ENCODE measurements at places on chromosomes 7 and 10. TPM values are rescaled to one million over a fixed set of nuclear protein-coding genes. Genes with fewer than 3 reads are reported as not detected.

SLK gene
- polyA plus RNA-seq = 8.6 TPM

CDNF gene
- polyA plus RNA-seq = not detected

SKIDA1 gene
- not detected for polyA plus RNA-seq

HERC4 gene
- 9.6 TPM for polyA plus RNA-seq

DNA sequence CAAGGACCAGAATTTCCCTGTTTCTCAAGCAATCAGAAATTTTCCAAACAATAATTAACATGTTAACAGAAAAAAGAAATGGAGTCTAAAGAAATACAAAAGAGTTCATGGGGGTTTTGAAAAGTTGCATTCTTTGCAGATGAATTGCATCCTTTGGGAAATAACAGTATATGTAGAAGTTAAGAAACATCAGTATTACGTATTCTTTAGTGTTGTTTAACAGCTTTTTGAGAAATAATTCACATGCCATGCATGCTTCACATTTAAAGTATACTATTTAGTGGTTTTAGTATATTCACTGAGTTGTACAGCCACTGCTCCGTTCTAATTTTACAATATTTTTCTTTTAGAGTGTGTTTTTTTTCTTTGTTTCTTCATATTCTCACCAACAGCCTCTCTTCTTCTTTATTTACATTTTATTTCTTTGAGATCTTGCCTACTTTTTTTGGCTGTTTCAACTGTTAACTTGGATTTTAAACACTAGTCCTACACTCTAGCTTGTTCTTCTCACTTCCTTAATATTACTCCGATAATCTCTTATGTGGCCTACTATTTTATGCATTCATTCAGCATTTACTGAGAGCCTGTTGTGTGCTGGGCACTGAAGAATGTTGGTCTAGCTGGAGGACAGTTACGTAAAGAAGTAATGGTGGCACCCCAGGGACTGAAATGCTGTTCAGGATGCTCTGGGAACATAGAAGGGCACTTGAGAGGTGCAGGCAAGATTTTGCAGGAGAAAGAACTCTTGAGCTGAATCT is 330.1 kb downstream of the EXOC4 start:
- H3K27ac ChIP-seq = no peak overlapping the region
- H3K27me3 ChIP-seq = no peaks in the 10 kb centered on the region
- peaks cover 16% of the 10 kb centered on the region for H3K4me1 ChIP-seq

GRCh38 chr7:125253452-125254190 is 324.0 kb upstream of the POT1 start:
- H3K36me3 ChIP-seq = no peaks in the 10 kb centered on the region
- H3K27ac ChIP-seq = no peak overlapping the region
- no peaks in the 10 kb centered on the region for H3K27me3 ChIP-seq

PALD1 gene
- polyA plus RNA-seq = 0.12 TPM

GRCh38 chr7:91660734-91661356 is 219.7 kb downstream of the MTERF1 start:
- H3K36me3 ChIP-seq = peaks cover 3% of the 10 kb centered on the region
- no peaks in the 10 kb centered on the region for H3K27me3 ChIP-seq
- H3K4me3 ChIP-seq = no peak overlapping the region
- H3K27ac ChIP-seq = no peak overlapping the region
- no peaks in the 10 kb centered on the region for H3K4me1 ChIP-seq

DNA sequence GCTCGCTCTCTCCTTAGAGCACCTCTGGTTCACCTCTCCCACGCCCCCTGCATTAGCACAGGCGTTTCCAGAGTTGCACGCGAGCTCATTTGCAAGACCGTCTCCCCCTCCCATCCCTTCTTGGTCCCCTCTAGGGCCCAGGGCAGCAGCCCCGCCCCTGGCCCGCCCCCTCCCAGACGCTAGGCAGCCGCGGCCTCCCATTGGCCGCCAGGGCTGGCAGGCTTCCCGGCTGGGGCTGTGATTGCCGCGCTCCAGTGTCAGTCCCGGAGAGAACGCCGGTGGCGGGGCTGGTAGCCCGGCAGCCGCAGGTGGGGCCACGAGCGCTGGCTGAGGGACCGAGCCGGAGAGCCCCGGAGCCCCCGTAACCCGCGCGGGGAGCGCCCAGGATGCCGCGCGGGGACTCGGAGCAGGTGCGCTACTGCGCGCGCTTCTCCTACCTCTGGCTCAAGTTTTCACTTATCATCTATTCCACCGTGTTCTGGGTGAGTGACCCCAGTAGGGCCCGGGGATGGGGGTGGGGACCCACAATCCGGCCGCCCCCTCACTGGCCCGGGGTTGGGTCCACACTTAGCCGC is at the start of gene TSPAN15:
TSPAN15 (plus strand) TSS at position 257 of the 575 bp plus-strand sequence; CDS start at position 387, 130 bp downstream.
- no peak within 1 kb of the TSS for H3K27ac ChIP-seq
- DNase-seq = peak; percentile 52
- peaks cover 16% of the 10 kb centered on the region for H3K4me1 ChIP-seq
- no peaks in the 10 kb centered on the region for H3K36me3 ChIP-seq
- peak within 1 kb of the TSS; percentile 80 for H3K4me3 ChIP-seq

UCMA gene
- not detected for polyA plus RNA-seq

GRCh38 chr7:55441774-55442522 is 76.8 kb downstream of the LANCL2 start:
- peaks cover 4% of the 10 kb centered on the region for H3K27me3 ChIP-seq
- DNase-seq = no peak
- no peaks in the 10 kb centered on the region for H3K4me1 ChIP-seq
- peaks cover under 1% of the 10 kb centered on the region for H3K36me3 ChIP-seq

DNA sequence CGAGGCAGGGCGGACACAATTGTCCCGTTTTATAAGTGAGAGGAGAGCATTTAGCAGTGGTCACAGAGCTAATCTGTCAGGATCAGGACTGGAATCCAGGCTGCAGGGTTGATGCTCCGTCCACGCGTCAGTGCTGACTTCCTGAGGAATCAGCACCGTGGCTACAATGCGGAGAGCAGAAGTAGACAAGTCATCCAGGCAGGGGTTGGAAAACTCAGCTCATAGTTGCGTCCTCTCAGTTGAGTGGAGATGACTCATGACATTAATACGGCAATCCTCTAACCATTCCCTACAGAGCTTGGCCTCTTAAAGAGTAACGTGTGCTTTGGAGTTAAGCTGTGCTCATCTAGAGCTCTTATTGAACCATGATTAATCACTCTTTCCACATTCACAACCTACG is 17.1 kb upstream of the HTR5A start:
- H3K27me3 ChIP-seq = peaks cover 2% of the 10 kb centered on the region
- no peak overlapping the region for H3K4me3 ChIP-seq
- H3K4me1 ChIP-seq = no peaks in the 10 kb centered on the region
- H3K36me3 ChIP-seq = no peaks in the 10 kb centered on the region

- no peaks in the 10 kb centered on the region for H3K27me3 ChIP-seq
- H3K4me1 ChIP-seq = peaks cover 48% of the 10 kb centered on the region
- DNase-seq = peak; percentile 44
Measured at GRCh38 chr10:74081192-74081803, 69.3 kb downstream of the AP3M1 start.

GRCh38 chr7:103127006-103127405 is 21.9 kb downstream of the NAPEPLD start:
- H3K27ac ChIP-seq = no peak overlapping the region
- H3K4me1 ChIP-seq = peaks cover 3% of the 10 kb centered on the region
- peaks cover 4% of the 10 kb centered on the region for H3K27me3 ChIP-seq
- H3K36me3 ChIP-seq = peaks cover 21% of the 10 kb centered on the region
- DNase-seq = no peak
- H3K4me3 ChIP-seq = no peak overlapping the region

STEAP1 gene
- polyA plus RNA-seq = not detected

DNA sequence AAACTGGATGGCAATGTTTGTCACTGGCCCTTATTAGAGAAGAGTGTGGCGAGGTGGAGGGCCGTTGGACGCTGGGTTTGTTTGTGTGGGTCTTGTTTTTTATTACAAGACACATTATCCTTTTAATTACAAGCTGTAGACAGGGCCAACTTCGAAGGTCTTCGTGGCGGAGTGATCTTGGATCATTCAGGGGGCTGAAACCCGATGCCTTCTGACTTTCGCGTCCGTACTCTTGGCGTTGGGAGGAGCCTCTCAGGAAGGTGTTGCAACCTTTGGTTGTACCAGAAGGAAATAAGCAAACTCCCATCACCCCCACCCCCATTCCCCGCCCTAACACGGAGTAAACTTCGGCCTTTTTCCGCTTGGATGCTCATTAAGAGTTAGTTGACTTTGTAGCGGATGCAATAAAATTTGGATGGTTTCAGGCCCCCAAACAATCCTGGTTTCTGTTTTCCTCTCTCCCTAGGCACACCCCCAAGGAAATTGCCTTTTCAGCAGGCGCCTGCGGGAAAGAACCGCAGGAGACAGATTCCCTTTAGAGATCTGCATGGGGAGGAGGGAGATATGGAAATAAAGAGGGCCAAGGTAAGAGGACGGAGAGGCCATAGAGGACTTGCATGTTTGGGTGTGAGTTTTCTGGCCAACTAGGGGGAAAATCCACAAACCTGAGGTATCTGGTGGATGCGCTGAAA is 294.5 kb upstream of the NFE2L3 start:
- no peak for DNase-seq
- peaks cover 10% of the 10 kb centered on the region for H3K36me3 ChIP-seq
- H3K27me3 ChIP-seq = peaks cover 22% of the 10 kb centered on the region
- H3K4me1 ChIP-seq = peaks cover 32% of the 10 kb centered on the region

- no peak overlapping the region for H3K4me3 ChIP-seq
- DNase-seq = no peak
- H3K27ac ChIP-seq = no peak overlapping the region
- H3K36me3 ChIP-seq = peaks cover 5% of the 10 kb centered on the region
- H3K4me1 ChIP-seq = no peaks in the 10 kb centered on the region
- no peaks in the 10 kb centered on the region for H3K27me3 ChIP-seq
Measured at GRCh38 chr7:65798111-65799075, 74.5 kb upstream of the VKORC1L1 start.

DNA sequence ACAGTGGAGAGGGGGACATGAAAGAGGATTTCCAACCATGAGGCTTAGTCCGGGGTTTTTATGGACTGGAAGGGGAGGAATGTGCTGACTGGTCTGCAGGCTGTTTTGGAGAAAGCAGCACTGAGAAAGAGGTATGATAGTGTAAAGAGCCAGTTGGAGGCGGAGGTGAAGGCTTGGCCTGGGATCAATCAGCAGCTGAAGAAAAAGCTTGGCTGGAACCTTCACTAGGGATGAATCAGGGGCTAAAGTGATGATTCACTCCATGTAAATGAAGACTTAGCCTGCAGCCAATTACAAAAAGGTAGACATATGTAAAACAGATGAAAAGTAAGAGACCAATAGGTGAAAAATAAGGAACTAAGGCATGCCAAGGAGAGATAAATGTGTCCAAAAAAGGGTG is 1382.6 kb downstream of the GATA3 start:
- no peak overlapping the region for H3K27ac ChIP-seq
- H3K4me3 ChIP-seq = no peak overlapping the region
- H3K27me3 ChIP-seq = peaks cover 2% of the 10 kb centered on the region
- H3K4me1 ChIP-seq = no peaks in the 10 kb centered on the region
- H3K36me3 ChIP-seq = no peaks in the 10 kb centered on the region

GRCh38 chr7:38775506-38776175 is 133.3 kb downstream of the VPS41 start:
- no peaks in the 10 kb centered on the region for H3K4me1 ChIP-seq
- no peak for DNase-seq
- no peak overlapping the region for H3K27ac ChIP-seq
- H3K4me3 ChIP-seq = no peak overlapping the region
- H3K36me3 ChIP-seq = peaks cover 31% of the 10 kb centered on the region
- H3K27me3 ChIP-seq = peaks cover 2% of the 10 kb centered on the region

RSPH10B2 gene
- polyA plus RNA-seq = not detected

DNA sequence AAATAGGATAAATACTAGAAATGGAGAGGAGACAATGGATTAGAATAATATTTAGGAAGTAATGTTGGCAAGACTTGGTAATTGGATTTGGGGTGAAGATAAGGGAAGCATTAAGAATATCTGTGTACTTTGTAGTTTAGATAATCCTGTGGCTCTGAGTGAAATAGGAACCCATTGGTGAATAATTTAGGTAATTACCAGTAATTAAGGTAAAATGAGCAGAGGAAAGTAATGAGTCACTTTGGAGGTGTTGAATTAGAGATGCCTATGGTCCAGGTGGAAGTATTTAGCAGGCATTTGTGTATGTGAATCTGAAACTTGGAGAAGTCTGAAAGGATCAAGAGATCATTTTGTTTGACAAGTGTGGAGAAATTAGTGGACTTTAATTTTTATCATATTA is 5.7 kb downstream of the C1GALT1 start:
- H3K27ac ChIP-seq = no peak overlapping the region
- H3K36me3 ChIP-seq = peaks cover 3% of the 10 kb centered on the region
- no peaks in the 10 kb centered on the region for H3K27me3 ChIP-seq
- no peaks in the 10 kb centered on the region for H3K4me1 ChIP-seq
- no peak overlapping the region for H3K4me3 ChIP-seq

DNA sequence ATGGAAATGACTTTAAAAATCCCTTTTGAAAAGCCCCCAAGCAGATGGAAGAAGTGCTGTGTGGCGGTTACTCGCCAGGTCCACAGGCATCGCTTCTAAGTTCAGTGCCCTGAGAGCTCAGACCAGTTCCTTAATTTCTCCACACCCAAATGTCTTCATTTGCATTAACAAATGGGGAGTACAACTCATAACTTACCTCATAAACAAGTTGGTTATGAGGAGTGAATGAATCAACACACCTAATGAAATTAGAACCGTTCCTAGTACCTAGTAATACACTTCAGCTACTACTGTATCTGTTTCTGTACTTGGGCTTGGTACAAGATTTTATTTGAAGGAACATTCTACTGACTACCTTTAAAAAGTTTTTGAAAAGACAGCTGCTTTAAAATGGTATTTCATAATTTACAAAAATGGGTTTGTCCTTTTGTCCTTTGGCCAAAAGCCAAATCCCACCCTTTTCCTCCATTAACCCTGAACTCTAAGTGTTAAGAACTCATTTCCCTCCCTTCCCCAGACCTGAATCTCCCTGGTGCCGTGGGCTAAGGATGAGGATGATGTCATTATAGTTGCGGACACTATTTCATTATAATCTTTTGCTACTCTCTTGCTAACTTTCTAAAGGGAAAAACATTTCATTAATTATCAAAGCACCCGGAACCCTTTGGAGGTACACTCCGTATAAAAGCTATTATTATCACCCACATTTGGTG is 221.5 kb upstream of the CELF2 start:
- no peaks in the 10 kb centered on the region for H3K4me1 ChIP-seq
- H3K27me3 ChIP-seq = peaks cover 19% of the 10 kb centered on the region
- H3K4me3 ChIP-seq = no peak overlapping the region
- DNase-seq = no peak
- no peaks in the 10 kb centered on the region for H3K36me3 ChIP-seq

TMEM196 gene
- not detected for polyA plus RNA-seq

GRCh38 chr7:71517940-71518699 is 386.2 kb downstream of the GALNT17 start:
- H3K27ac ChIP-seq = no peak overlapping the region
- no peak for DNase-seq
- H3K4me3 ChIP-seq = no peak overlapping the region
- H3K27me3 ChIP-seq = peaks cover 2% of the 10 kb centered on the region

Data from immature natural killer cell (primary cell).